ENCODE measurements at places on chromosomes 3 and 15. TPM values are rescaled to one million over a fixed set of nuclear protein-coding genes. Genes with fewer than 3 reads are reported as not detected.

- peaks cover 61% of the 10 kb centered on the region for H3K36me3 ChIP-seq
- no peaks in the 10 kb centered on the region for H3K27me3 ChIP-seq
- H3K27ac ChIP-seq = peak overlapping the region; percentile 5
- no peak overlapping the region for H3K4me3 ChIP-seq
Measured at GRCh38 chr3:46924921-46925584, 47.5 kb downstream of the PTH1R start.

DNA sequence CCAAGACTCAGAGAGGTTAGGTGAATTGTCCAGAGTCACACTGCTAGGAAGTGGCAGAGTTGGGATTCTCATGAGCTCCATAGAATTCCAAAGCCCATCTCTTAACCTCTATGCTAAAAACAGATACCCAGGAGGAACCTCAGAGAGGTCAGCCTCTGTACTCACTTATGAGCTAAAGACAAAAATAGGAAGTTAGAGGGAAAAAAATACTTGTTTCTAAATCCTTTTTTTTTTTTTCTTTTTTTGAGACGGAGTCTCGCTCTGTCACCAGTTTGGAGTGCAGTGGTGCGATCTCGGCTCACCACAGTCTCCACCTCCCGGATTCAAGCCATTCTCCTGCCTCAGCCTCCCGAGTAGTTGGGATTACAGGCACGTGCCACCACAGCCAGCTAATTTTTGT is 31.4 kb downstream of the FSD2 start:
- H3K36me3 ChIP-seq = no peaks in the 10 kb centered on the region
- H3K4me1 ChIP-seq = no peaks in the 10 kb centered on the region
- no peak overlapping the region for H3K27ac ChIP-seq
- H3K27me3 ChIP-seq = no peaks in the 10 kb centered on the region

- H3K4me3 ChIP-seq = no peak overlapping the region
- DNase-seq = no peak
- H3K36me3 ChIP-seq = no peaks in the 10 kb centered on the region
Measured at GRCh38 chr3:11476735-11477144, 167.0 kb downstream of the VGLL4 start.

DNA sequence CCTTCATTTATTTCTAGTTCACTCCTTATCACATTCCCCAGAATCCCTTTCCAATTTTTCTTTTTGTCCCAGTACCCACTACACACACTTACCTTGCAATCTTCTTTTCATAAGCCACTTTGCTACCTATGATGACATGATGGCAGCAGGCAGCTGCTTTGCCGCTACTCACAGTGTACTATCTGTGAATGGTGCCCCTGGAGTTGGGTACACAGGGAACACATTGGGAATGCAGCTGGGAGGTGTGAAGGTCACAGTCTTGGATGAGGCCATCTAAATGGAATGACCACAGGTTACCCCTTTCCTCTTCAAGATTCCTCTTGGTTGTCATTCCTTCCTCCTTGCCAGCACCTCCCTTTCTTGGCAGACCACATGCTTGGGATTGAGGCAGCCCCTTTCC is 20.8 kb upstream of the TNIK start:
- no peak for DNase-seq
- H3K4me3 ChIP-seq = no peak overlapping the region
- peaks cover 14% of the 10 kb centered on the region for H3K4me1 ChIP-seq
- H3K27me3 ChIP-seq = no peaks in the 10 kb centered on the region
- no peaks in the 10 kb centered on the region for H3K36me3 ChIP-seq

Gene HDC
- total RNA-seq = 0.14 TPM

- no peaks in the 10 kb centered on the region for H3K27me3 ChIP-seq
- no peak overlapping the region for H3K4me3 ChIP-seq
- H3K36me3 ChIP-seq = no peaks in the 10 kb centered on the region
- peaks cover 4% of the 10 kb centered on the region for H3K4me1 ChIP-seq
- DNase-seq = no peak
- H3K27ac ChIP-seq = no peak overlapping the region
Measured at GRCh38 chr3:5144316-5144994, 22.4 kb downstream of the ARL8B start.

DNA sequence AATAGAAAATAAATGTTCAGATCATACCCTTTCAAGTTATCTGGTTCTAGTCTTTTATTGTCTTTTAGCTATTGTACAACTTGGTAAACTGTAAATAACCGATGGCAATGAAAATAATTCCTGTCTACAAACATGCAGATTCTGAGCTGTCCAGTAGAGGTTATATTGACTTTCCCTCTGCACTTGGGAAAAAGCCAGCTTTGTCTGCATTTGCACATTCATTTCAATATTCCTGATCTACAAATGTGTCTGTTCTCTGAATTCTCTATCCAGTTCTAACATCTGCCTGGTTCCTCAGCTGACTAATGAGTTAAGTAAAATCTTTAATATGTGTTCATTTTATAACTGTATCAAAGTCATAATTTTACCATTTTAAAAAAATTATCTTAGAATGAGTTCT is 408.5 kb downstream of the ERC2 start:
- H3K4me3 ChIP-seq = no peak overlapping the region
- H3K4me1 ChIP-seq = no peaks in the 10 kb centered on the region
- H3K27ac ChIP-seq = no peak overlapping the region
- no peaks in the 10 kb centered on the region for H3K36me3 ChIP-seq

Gene FRMD5
- total RNA-seq = not detected

Gene CLRN1
- total RNA-seq = not detected

- H3K4me3 ChIP-seq = no peak overlapping the region
- H3K27me3 ChIP-seq = no peaks in the 10 kb centered on the region
- peaks cover 17% of the 10 kb centered on the region for H3K4me1 ChIP-seq
- DNase-seq = no peak
Measured at GRCh38 chr15:100169615-100170290, 172.0 kb downstream of the ADAMTS17 start.

GRCh38 chr3:166569589-166569988 is 732.4 kb upstream of the BCHE start:
- H3K27me3 ChIP-seq = no peaks in the 10 kb centered on the region
- no peaks in the 10 kb centered on the region for H3K36me3 ChIP-seq
- no peak overlapping the region for H3K27ac ChIP-seq
- H3K4me1 ChIP-seq = no peaks in the 10 kb centered on the region
- no peak for DNase-seq

GRCh38 chr3:112894258-112894657 is 47.6 kb upstream of the CD200R1L start:
- H3K4me3 ChIP-seq = no peak overlapping the region
- no peaks in the 10 kb centered on the region for H3K36me3 ChIP-seq
- no peaks in the 10 kb centered on the region for H3K27me3 ChIP-seq
- no peak overlapping the region for H3K27ac ChIP-seq

Gene FAM107A
- total RNA-seq = not detected

DNA sequence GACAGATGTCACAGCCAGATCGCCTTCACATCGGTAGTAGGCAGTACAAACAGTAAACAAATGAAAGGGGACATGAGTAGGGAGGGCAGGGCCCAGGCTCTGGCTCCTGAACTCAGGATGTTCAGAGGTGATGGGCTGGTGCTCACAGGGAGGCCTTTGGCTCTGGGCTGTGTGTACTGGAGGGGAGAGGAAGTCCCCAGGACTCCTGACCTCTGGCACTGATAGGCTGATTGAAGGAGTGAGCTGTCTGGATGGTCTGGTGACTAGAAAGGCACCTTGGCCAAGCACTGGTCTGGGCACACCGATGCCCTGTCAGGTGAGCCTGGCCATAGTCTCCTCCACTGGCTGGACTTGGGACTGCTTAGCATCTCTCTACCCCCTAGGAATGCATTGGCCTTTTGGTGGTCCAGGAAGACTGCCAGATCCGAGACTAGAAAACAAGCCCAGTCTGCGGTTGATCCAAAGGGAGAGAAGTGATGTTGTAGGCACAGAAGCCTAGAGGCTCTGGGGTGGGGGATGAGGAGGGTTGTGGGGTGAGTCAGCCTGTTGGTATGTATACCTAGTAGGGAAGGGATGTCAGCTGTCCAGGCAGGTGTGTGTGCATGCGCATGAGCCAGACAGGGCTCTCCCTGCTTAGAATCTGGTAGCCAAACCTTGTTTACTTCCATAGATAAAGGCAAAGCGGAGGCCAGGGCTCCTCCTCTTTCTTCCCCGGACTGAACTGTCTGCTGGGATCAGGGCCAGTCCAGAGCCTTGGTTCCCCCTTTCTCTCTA is 1.9 kb downstream of the SPINT1 start:
- no peaks in the 10 kb centered on the region for H3K36me3 ChIP-seq
- no peak overlapping the region for H3K4me3 ChIP-seq
- H3K27me3 ChIP-seq = peaks cover 12% of the 10 kb centered on the region
- no peak for DNase-seq

Gene P2RY12
- total RNA-seq = 1.3 TPM

DNA sequence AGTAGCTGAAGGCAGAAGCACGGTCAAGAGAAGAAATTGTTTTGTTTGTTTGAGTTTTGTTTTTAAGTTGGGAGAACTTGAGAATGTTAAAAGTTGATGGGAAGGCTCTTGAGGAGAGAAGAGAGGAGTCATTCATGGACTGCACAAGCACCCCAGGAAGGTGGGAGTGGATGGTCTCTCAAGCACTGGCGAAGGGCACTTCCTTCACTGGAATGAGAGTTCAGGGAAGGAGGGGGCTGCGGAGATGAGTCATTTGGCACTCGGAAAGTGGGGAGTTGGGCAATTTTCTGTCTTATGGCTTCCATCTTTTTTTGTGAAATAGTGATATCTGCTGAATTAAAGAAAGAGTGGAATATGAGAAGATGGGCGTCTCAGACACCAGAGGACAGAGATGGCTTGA is 66.0 kb downstream of the ATP13A4 start:
- H3K4me1 ChIP-seq = no peaks in the 10 kb centered on the region
- no peaks in the 10 kb centered on the region for H3K36me3 ChIP-seq
- H3K4me3 ChIP-seq = no peak overlapping the region
- no peak overlapping the region for H3K27ac ChIP-seq
- H3K27me3 ChIP-seq = no peaks in the 10 kb centered on the region

- H3K36me3 ChIP-seq = no peaks in the 10 kb centered on the region
- no peaks in the 10 kb centered on the region for H3K4me1 ChIP-seq
- H3K4me3 ChIP-seq = no peak overlapping the region
- H3K27me3 ChIP-seq = no peaks in the 10 kb centered on the region
- no peak for DNase-seq
Measured at GRCh38 chr15:32901192-32901591, 183.4 kb downstream of the GREM1 start.

DNA sequence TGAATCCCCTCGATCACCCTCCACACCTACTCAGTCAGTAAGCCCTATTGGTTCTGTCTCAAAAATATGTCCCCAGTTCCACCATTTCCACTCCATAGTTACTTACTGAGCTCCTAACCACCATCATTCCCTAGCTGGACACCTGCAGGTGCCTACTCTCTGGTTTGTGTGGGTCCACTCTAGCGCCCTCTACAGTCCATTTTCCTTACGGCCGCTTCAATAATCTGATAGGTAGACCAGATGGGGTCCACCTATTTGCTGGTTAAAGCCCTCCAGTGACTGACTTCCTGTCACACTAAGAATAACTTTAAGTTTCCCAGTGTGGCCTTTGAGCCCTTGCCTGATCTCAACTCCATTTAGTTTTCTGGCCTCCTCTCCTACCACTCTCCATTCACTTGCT is 5.0 kb downstream of the GXYLT2 start:
- no peak overlapping the region for H3K27ac ChIP-seq
- H3K27me3 ChIP-seq = peaks cover 3% of the 10 kb centered on the region
- H3K36me3 ChIP-seq = no peaks in the 10 kb centered on the region
- H3K4me1 ChIP-seq = no peaks in the 10 kb centered on the region
- DNase-seq = peak; percentile 6

Gene TMOD2
- 1.6 TPM for total RNA-seq

Gene GOLGA8M
- 11.7 TPM for total RNA-seq

Gene ZIC1
- not detected for total RNA-seq

Gene BFSP2
- total RNA-seq = not detected

Measured in natural killer cell (primary cell).